ENCODE measurements at places on chromosomes 7 and 10. TPM values are rescaled to one million over a fixed set of nuclear protein-coding genes. Genes with fewer than 3 reads are reported as not detected.
A peak's percentile ranks its signal among the peaks of the same experiment; 100 is the strongest.

- DNase-seq = no peak
These were observed 32.5 kb downstream of the KAZALD1 start for GRCh38 chr10:101094121-101094879.

- no peak for DNase-seq
These were observed 299 bp upstream of the PBLD start for GRCh38 chr10:68333058-68333395.

GRCh38 chr10:102863660-102864059, 5.6 kb upstream of the AS3MT start:
- no peak for DNase-seq

DNA sequence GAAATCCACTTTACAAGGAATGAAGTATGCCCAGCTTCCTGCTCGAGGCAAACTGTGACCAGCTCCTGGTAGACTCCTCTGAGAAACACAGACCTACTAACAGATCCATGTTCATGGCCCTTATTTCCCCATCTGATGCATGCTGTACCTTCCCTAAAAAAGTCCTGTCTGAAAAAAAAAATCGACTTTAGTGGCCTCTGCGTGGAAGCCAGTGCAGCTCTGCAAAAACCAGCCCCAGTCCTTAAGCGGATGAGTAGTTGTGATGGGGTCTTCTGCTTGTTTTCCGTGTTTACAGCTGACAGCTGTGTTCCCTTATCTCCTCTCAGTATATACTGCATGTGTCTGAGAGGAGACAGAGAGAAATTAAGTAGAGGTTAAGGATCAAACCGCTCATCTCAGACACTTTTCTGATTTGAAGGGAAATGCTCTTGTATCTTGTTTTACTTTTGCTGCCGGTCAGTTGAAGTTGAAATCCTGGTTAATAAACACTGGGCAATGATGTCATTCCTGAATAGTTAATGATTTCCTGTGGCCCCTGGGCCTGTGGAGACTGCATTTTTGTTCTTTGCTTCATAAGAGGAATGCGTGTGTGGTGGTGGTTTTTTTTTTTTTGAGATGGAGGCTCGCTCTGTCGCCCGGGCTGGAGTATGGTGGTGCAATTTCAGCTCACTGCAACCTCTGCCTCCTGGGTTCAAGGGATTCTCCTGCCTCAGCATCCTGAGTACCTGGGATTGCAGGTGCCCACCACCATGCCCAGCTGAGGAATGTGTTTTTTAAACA, 67.6 kb downstream of the DOCK1 start:
- DNase-seq = peak; percentile 63

CCL24 gene
- not detected for total RNA-seq

FAM131B gene
- 0.18 TPM for total RNA-seq

DNA sequence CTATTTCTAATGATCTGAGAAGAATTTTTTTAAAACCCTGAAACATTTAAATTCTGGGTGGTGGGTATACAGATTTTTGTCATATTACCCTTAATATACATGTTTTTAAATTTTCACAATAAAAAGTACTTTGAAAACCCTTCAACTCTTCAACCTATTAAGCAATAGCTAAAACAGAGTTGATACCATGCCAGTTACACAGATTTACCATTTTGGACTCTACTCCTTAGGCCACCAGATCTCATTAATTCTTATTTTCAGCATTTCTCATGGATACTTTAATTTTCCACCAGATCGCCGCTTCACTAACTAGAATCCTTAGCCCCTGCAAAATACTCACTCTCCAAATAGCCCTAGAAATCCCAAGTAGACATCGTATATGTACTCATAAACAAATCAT, 12.7 kb upstream of the COL28A1 start:
- no peak for DNase-seq

DPP6 gene
- not detected for total RNA-seq

DNA sequence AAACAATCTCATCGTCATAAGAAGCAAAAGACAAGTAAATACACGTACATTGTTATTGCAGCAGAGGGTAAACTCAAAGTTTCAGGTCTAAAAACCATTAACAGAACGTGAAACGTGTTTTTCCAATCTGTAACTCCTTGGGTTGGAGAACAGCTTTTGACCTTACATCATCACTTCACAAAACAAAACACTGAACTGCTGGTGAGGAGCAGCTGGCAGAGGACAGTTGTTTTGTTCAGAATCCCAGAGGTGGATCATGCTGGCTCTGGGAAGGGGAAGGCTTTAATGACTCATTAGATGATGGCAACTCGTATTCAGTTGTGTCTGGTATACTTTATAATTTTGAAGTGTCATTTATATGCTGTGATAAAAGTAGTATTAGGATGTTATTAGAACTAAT, 923.0 kb upstream of the CELF2 start:
- DNase-seq = peak; percentile 6

DNA sequence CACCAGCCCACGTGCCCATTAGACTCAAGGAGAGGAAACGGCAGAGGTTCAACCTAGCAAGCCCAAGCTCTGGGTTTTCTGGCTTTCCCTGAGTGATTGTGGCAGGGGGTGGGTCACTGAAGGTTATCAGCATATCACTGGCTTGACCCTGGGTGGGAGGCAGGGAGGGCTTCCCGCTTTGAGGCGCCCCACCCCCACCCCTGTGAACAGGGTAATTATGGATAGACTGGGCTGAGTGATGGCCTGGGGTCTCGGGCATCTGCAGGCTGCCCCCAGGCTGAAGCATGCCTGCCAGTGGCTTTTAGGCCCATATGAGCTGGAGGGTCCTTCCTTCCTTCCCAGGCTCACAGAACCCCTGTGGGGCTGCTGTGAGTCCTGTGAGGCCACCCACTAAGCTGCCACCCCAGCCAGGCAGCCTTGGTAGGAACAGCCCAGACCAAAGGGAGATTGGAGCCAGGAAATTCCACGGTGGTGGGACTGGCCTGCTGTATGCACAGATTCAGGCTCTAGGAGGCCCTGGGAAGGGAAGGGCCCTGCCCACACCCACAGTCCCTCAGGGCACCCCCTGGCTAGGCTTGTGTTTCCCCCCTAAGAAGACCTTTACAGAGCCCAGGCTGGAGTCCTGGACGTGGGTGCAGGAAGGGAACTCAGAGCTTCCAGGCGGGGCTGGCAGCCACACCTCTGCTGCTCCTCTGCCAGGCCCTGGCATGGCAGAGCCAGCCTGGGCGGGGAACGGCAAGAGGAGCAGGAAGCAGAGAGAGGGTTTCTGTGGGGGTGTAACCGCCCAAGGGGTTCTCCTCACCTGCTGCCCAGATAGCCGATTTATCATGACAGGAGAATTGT, 33.1 kb downstream of the GPRIN2 start:
- peak; percentile 64 for DNase-seq

DNA sequence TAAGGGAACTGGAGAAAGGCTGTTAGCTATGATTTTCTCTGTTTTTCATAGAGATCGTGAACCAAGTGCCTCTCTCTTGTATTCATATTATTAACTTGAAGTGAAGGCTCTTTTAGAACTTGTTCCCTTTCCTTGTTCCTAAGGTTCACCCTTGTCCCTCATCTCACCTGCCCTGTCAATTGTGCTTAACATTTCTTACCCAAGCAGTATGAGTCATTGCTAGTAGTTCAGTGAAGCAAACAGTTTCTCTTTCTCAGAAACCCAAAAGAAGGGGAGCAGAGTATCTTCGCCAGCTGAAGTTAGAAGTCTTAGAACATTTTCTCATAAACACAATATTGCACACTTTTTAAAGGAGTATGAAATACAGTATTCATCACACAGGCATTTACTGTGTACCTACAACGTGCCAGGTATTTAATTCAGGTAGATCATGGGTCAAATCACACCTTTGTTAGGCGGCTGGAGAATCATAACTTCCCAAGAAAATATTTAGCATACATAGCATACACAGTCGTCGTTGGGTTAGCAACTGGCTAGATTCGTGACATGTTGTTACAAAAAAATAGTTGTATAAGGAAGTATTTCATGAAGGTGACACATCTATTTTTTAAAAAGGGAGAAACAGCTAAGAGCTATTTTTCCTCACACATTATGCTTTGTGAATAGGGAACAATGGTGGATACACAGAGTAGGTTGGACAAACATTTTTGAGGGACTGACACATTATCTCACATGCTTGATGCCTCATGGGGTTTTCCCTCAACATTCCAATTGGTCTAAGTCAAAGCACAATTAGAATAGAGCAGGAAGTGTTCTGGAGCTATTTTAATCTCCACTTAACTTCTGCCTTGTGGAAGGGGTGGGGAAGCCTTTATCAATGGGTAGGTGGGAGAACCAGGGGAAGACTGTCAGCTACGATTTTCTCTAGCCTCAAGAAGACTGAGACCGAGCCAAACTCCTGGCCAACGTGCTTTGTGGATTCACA, 13.2 kb downstream of the HDAC9 start:
- peak; percentile 98 for DNase-seq

- DNase-seq = no peak
These were observed 6.1 kb downstream of the PTPRN2 start for GRCh38 chr7:158581440-158582088.

DNA sequence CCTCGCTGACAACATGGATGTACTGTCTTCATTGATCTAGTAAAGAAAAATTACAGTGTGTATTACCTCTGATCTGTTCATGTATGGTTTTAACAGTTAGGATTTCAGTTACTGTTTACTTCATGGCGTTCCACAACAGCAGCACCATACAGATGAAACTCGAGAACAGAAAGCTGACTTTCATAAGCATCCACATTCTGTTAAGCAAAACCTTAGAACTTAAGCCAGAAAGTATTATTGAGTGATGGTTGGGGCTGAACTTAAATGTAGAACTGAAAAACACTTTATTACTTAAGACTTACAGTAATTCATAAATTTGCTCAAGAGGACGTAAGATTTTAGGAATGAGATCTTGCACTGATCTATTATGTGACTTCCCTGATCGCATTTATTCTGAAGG, 3.7 kb downstream of the MRPL32 start:
- DNase-seq = no peak

- DNase-seq = no peak
These were observed 77.7 kb downstream of the CELF2 start for GRCh38 chr10:11095374-11095801.

- no peak for DNase-seq
These were observed 124.6 kb upstream of the RSU1 start for GRCh38 chr10:16941870-16942269.

GRCh38 chr7:41315764-41316163, 387.1 kb downstream of the INHBA start:
- DNase-seq = no peak

DNA sequence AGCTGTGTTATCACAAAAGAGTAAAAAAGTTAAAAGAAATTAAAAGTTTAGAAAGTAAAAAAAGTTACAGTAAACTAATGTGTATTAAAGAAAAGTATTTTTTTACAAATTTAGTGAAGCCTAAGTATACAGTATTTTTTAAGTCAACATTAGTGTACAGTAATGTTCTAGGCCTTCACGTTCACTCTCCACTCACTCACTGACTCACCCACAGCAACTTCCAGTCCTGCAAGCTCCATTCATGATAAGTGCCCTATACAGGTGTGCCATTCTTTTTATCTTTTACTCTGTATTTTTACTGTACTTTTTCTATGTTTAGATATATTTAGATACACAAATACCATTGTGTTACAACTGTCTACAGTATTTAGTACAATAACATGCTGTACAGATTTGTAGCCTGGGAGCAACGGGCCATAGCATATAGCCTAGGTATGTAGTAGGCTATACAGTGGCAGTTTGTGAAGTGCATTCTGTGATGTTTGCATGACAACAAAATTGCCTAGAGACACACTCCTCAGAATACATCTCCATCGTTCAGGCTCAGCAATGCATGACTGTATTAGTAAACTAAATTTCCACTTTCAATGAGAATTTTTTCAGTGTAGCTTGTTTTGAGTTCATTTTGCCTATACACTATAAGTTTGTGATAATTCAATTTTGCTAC, 539.9 kb upstream of the C7orf33 start:
- no peak for DNase-seq

- DNase-seq = no peak
These were observed 127.7 kb upstream of the NOBOX start for GRCh38 chr7:144531181-144531580.

SPDYE2 gene
- not detected for total RNA-seq

PRSS37 gene
- not detected for total RNA-seq

GRCh38 chr10:20494474-20494873, 402.6 kb downstream of the NEBL start:
- DNase-seq = peak; percentile 47

- DNase-seq = no peak
These were observed 503.7 kb upstream of the FOXK1 start for GRCh38 chr7:4178416-4178815.

DNA sequence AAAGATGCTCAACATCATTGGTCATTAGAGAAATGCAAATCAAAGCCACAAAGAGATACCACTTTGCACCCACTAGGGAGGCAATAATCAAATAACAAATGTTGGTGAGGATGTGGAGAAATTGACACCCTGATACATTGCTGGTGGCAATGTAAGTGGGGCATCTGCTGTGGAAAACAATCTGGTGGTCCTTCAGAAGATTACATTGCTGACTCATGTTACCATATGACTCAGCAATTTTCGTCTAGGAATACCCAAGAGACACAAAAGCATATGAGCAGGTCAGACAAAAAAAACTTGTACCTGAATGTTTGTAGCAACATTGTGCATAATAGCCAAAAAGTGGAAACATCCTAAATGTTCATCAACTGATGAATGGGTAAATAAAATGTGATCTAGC, 4.9 kb upstream of the CLDN3 start:
- DNase-seq = no peak

GRCh38 chr10:78730754-78731153, 338.0 kb upstream of the ZMIZ1 start:
- DNase-seq = no peak

DNA sequence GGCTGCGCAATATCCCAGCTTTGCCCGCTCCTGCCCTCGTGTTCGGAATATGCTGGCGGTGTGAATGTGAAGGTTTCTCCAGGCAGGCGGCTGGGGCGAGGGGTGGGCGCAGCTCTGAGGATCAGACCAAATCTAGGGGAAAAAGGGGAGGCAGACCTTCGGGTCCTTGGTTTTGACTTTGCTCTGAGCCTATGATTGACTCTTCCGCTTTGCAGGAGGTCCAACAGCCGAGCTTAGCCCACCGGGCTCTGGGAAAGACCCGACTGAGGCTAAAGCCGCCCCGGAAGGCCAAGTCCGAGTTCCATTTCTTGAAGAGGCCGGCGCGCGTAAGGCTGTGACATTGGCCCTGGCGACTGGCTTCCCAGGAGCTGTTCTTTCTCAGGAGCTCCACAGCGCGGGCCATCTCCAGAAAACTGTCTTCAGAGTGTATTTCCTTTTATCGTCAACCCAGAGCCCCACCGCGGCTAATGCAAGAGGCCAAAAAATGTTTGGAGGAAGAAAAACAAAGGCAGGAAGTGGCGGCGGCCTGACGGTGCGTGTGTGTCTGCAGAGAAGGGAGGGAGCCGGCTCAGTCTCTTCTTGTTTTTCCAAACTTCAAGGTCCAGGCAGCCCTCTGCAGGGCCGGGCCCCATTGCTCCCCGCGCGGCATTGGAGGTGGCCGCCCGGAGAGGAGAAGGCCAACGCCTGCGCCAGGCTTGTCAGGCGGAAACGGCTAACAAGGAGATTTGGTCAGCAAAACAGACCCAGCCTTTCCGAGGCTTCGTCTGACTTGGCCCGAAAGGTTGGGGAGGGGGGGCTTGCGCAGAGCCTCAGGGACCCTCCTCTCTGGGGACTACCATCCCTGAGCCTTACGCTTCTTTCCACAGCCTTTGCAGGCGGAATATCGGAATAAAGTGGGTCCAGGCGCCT, 3.6 kb upstream of the HOXA11 start:
- no peak for DNase-seq

All from foreskin keratinocyte (primary cell).